ENCODE measurements at places on chromosomes 1 and 21.
A peak's percentile ranks its signal among the peaks of the same experiment; 100 is the strongest.

DNA sequence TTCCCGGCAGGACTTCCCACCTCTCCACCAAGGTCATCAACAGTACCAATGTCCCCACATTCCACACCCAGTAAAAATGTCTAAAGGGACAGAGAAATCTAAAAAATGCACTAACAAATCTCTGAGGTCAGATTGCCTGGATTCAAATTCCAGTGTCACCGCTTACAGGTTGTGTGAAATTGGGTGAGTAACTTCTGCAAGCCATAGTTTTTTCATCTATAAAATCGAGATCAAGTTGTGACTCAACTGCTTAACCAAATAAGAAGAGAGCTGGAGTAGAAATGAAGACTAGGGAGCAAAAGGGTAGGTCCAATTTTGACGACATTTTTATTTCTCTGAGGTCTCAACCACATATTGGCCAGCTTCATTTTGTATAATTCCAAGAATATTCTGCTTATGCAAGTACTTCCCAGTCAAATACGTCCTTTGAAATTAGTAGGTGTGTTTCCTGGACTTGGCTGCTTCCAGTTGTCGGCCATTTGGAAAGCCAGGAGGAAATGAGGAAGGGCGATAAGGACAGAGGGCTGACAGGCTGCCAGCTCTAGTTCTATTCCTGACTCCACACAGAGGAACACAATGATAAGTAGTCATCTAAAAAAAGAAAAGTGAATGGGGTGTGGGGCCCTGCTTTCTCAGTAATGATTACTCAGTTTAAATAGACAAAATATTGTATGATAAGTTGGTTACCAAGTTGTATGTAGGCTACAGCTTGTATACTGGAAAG is 57.7 kb upstream of the ZC3H11B start:
- peak; percentile 39 for DNase-seq

- DNase-seq = no peak
Measured at GRCh38 chr1:15167386-15167785, 13.8 kb downstream of the TMEM51 start.

DNA sequence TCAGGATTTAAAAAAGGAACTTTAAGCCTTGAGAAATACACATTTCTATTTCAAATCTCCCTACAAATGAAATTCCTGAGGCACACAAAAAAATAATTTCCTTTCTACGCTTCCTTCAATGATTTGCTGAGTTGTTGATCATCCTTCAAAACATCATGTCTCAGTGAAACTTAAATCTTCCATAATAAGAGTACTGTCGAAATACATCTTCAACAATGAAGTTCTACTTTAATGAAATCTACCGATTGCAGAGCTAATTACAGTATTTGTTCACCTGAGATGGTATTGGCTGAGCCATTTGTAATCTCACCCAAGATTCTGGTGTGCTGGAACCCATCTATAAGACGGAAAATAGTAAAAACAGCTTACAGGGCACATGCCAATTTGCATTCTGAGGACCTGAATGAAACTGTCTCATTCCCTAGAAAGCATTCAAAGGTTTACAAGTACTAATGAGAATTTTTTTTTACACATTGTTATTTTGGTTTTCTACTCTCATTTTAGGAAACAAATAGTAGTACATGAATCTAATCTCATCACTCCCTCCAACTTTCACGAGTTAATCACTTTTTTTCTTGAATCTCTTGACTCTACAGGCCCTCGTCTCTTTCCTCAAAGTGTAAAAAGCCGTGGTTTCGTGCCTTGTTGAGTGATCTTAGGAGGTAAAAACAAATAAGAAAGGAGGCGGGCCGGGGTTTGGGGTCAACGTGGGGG is 1.1 kb downstream of the CHML start:
- DNase-seq = no peak

GRCh38 chr1:27109103-27109822 is 45.7 kb downstream of the SLC9A1 start:
- no peak for DNase-seq

- DNase-seq = no peak
Measured at GRCh38 chr1:51044834-51045233, 57.2 kb upstream of the C1orf185 start.

GRCh38 chr1:51321924-51322280 is 8.5 kb downstream of the TTC39A start:
- no peak for DNase-seq

GRCh38 chr1:7648761-7649384 is 122.2 kb upstream of the VAMP3 start:
- no peak for DNase-seq

GRCh38 chr1:197435224-197435623 is 167.2 kb downstream of the CRB1 start:
- no peak for DNase-seq

GRCh38 chr1:11126569-11126968 is 26.9 kb upstream of the EXOSC10 start:
- DNase-seq = no peak

DNA sequence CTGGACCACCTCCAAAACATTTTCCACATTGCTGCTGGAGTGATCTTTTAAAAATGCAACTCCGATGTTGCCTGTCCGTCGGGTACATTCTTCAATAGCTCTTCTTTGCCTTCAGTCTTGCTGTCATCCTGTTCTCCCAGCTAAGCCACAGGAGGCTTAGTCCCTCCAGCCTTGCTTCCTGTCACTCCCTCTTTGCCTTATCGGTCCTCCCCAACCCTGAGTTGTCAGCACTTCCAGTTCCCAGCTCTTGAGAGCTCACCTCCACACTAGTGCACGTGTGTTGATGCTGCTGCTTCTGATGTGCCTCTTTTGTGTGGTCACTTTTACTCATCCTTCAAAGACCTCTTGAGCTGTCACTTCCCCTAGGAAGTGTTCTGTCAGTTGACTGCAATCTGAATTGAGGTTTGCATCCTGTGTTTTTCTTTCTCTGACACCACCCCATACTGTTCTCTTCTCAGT is 15.3 kb downstream of the UCK2 start:
- peak; percentile 69 for DNase-seq
